ENCODE measurements at places on chromosomes 1 and 21.

GRCh38 chr1:197041486-197042353 lies 25.3 kb downstream of the F13B start:
- DNase-seq: no peak

- DNase-seq: no peak
Measured at GRCh38 chr1:243623841-243624240, 226.2 kb downstream of the AKT3 start.

- DNase-seq: no peak
Measured at GRCh38 chr1:82287556-82287955, 486.8 kb downstream of the ADGRL2 start.

DNA sequence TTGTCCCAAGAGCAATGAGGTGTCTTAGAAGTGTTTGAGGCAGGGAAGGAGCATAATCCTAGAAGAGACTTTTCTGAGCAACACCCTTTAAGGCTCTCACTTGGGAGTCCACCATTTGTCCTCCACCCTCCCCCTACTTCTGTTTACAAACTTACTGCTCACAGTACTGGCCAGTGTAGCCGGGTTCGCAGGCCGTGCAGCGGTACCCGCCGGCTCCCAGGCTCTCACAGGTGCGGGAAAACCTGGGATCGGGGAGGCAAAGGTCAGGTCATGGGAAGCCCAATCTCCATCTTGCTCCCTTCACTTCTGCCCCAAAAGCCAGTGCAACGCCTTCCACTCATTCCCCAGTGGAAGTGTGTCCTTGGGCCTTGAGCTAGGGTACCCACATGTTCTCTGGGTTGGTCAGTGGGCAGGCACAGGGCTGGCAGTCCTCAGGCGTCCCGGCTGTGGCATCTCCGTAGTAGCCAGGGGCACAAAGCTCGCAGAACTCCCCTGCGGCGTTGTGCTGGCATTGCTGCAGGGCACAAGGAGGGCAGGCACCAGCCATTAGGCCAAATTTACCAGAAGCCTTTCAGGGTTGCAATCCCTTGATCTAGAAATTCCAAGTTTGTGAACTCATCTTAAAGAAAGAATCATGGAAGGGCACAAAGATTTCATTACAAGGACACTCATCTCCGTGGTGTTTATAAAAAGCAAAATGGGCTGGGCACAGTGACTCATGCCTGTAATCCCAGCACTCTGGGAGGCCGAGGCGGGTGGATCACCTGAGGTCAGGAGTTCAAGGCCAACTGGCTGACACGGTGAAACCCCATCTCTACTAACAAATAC lies 49.8 kb downstream of the LDLRAD2 start:
- no peak for DNase-seq

- no peak for DNase-seq
Measured at GRCh38 chr1:156427957-156428356, 58.9 kb downstream of the RHBG start.

- no peak for DNase-seq
Measured at GRCh38 chr1:108553905-108554304, 6.0 kb upstream of the EEIG2 start.

DNA sequence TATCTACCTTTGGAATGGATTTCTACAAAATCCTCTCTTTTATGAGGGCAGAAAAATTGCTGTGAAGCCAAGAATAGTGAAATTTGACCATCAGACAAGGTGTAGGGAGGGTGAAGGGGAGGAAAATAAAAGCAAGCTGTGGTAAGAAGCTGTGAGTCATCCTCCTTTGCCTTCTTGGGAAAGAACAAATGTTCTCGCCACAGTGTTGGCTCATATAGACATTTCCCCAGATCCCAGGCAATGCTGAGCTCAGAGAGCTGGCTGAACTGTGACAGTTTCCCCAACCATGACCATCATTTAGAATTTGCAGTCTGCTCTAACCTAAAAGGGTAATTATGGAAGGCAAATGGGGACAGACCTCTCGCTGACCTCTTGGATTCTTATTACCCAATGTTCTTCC lies 235.4 kb downstream of the PBX1 start:
- no peak for DNase-seq

- no peak for DNase-seq
Measured at GRCh38 chr21:34673006-34673405, 4.2 kb downstream of the CLIC6 start.

DNA sequence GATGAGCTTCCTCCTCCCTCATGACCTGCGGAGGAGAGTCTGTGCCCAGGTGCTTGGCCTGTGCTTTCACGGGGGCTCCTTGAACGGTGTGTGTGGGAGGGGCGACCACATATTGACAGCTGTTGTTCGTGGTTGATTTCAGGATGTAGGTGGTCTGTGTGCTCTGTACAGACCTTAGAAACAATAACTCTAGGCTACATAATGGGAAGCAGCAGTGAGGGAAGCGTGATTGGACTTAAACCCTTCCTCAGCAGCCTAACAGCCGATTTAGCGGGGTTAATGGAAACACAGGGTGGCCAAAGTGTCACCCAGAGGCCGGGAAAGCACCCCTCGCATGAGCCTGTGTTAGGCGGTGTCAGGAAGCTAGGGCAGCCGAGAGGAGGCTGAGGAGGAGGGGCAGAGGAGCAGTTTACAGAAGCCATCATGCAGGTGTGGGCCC lies 56.0 kb downstream of the TBCE start:
- DNase-seq: peak; percentile 8

All from activated CD4-positive, alpha-beta T cell treated with anti-CD3 and anti-CD28 coated beads, Interleukin-2, amount 50 U/mL, for 48 hours (primary cell).